ENCODE measurements at places on chromosomes 6 and 20.

GRCh38 chr6:13383328-13384163, 55.2 kb upstream of the TBC1D7 start:
- DNase-seq, result no peak

GRCh38 chr20:56343861-56344381, 14.9 kb upstream of the FAM210B start:
- no peak for DNase-seq

- DNase-seq, result no peak
Observed at GRCh38 chr20:4681991-4682401, 39.7 kb upstream of the PRND start.

DNA sequence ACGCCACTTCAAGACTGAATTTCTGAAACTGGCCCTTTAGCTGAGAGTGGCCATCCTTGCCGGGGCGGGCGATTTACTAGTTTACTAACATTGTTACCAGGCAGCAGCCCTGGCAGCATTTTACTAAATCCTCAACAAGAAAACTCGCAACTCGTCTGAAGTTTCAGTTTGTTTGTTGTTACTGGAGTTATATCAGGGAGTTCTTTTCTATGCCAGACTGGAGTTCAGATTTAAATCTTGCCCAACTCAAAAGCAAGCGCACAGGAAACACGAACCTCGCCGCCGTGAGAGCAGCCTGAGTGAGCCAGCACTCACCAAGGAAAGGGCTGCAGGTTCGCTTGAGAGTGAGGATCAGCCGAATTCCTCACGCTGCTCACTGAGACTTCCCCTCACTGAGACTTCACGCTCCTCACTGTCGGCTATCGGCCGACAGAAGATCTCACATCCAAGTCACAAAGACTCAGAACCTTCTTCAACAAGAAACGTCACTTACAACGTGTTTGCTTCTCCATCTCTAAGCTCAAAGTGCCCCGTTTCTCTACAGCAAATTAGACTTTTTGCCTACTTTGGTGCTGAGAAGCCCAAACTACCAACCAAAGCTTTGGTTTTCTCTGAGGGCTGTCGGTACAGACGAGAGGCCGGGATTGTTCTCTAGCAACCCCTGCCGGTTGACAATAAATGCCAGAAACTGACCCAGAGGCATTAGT, 78.9 kb downstream of the OLIG3 start:
- DNase-seq, result peak; percentile 44

- DNase-seq, result no peak
Observed at GRCh38 chr20:63061771-63062100, 55.0 kb upstream of the BHLHE23 start.

GRCh38 chr6:35293681-35294080, 3.9 kb upstream of the DEF6 start:
- DNase-seq, result no peak

DNA sequence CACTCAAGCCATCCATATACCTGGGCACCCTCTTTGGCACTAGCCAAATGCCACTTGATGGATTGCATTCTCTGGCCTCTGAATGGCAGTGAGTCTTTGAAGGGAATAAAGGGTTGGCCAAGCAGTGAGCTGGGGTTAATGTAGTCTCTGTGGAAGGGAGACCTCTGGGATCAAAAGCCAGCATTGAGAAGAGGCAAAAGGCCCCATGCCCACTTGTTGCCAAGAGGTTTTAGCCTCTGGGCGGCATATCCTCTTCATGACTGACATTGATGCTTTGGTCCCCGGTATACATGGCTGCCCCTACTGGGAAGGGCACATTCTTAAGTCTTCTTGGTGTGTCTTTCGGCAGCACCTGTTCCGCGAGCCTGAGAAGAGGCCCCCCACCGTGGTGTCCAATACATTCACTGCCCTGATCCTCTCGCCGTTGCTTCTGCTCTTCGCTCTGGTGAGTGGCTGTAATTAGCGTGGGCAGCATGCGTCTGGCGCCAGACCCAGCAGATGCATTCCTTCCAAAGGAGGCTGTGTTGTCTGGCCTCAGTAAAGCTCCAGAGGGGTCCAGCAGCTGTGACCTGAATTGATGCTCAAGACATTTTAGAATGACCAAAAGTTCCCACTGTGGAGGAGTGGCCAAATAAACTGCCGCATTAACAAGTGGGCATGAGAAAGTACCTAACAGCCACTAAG, 29.5 kb downstream of the GHRH start:
- no peak for DNase-seq

Measured in stimulated activated CD4-positive, alpha-beta T cell treated with anti-CD3 and anti-CD28 coated beads, TNF-alpha, amount 100 ng/mL, for 4 hours (primary cell).